ENCODE measurements at places on chromosomes 11 and 22.

DNA sequence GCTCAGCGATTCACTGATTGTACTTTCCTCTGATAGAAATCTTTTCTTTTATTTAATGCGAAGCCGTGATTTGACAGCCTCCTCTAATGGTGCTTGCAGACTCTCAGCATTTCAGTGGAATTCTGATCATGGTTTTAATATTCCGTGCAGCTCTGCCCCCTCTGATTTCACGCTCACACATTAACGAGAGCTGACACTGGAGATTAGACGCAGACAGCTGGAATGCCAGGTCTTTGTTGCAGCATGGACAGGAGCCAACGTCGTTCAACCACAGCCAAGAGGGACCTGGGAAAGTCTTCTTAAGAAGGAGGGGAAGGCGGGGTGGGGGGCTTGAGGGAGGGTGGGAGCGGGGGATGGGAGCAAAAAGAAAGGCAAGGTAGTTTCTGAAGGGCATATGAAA, 186.4 kb downstream of the BLID start:
- no peak for DNase-seq

DNA sequence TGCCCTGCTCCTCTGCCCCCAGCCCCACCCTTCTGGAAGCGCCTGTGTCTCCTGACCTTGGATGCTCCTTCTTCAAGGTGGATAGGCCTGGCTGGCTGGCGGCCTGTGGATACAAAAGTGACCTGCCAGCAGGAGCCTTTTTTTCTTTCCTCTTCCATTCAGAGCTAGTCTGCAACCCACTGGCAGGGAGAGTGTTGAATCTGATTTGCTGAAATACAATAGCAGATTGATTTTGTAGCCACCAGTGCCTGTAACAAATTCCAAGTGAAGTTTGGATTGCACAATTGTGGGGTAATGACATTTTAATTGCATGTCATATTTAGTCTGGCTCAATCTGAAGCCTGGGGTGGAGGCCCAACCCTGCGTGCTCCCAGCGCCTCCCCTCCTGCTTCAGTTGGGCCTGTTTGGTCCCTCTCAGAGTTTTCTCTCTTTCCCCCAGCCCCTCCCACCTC, 97.2 kb downstream of the GRIK4 start:
- DNase-seq: no peak

GRCh38 chr11:133153031-133153430, 379.3 kb downstream of the OPCML start:
- DNase-seq: no peak

DNA sequence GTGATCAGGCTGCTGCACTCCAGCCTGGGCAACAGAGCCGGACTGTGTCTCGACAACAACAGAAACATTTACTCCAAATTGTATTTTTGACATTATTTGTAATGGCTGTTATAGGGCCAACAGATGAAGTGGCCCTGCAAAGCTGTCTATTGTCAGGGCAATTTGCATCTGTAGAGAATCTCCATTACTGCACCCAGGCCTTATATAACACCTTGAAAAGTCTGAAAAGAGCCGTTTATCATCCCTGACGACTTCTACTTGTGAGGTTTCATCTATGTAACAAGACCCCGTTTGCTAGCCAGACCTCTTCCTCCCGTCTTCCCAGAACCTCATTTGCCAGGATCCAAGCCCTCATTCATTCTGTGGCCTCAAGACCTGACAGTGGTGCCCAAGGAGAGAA, 9.1 kb upstream of the CTTN start:
- DNase-seq: no peak

DNA sequence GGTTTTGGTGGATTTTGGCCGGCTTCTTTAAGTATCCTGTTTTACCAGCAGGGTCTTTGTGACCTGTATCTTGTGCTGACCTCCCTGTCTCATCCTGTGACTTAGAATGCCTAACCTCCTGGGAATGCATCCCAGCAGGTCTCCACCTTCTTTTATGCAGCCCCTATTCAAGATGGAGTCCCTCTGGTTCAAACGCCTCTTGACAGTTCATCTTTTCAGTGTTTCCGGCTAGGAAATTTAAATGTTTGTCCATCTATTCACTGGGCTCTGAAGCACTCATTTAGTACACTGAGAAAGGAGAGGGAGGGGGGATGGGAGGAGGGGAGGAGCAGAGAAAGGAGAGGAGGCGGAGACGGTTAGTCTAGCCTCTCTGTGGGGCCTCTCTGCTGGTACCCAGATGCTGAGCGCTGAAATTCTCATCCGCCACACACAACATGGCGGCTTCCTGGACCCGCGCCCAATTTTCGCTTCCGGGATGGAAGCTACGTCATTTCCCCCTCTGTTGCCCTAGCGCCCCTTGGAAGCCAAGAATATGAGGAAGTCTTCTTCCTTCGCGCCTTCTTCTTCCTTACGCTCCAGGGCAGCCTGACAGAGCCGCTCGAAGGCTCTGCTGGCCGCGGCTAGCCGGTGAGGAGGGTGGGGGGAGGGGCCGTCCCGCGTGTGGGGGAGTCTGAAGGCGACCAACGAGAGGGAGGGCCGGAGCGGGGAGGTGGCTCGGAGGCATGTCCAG, 69.0 kb upstream of the SYT13 start:
- peak; percentile 84 for DNase-seq

DNA sequence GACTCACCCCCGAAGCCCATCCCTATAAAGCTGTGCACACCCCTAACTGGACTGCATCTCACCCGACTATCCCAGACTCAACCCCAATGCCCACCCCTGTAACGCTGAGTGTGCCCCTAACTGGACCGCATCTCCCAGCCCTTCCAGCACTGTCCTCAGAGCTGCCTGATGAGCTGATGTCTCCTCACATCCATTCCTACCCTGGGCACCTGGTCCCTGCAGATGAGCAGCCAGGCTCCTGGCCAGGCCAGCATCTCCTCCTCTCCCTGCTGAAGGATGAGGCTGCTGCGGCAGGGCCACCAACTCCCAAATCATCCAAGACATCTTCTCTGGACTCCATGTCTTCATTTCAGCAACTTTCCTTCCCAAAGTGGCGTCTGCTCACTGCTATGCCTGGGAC, 332.1 kb downstream of the CTTN start:
- DNase-seq: no peak

DNA sequence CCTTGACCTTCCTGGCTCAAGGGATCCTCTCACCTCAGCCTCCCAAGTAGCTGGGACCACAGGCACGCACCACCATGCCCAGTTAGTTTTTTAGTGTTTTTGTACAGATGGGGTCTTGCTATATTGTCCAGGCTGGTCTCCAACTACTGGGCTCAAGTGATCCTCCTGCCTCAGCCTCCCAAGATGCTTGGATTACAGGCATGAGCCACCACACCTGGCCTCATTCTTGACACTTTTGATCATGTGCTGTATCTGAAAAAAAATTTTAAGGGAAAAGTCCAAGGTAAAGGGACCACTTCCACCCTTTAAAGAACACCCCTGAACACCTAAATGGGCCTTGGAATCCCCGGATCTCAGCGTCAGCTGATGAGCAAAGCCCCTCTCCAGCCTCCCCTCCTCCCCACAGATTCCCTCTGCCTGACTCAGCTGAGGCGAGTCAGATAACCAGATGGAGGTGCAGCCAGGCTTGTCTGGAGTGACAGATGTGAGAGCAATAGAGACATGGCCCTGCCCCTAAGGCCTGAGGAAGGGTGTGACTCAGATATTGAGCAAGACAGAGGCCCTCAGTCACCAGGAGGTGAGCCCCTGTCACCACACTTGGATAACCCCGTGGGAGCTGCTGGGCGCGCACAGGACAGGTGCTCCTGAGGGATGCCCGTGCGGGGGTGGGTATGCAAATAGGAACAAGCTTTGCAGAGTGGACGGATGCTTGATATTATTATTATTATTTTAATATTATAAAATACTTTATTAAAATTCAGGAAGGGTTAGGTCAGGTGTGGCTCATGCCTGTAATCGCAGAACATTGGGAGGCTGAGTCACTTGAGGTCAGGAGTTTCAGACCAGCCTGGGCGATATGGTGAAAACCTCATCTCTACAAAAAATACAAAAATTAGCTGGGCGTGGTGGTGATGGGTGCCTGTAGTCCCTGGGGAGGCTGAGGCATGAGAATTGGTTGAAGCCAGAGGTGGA, 5.0 kb upstream of the CCDC88B start:
- DNase-seq: peak; percentile 50

DNA sequence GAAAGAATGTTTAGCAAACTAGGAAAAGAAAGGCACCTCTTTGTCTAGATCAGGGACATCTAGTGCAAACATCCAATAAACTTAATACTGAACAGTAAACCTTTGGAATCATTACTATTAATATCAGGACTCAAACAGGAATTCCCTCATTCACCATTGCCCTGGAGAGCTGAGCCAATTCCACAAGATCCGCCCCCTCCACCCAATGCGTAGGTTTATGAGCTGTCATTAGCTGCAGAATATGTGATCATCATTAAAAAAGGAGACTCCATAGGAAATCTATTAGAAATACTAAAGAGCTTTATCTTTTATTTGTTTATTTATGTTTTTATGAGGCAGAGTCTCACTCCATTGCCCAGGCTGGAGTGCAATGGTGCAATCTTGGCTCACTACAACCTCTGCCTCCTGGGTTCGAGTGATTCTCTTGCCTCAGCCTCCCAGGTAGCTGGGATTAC, 5.5 kb downstream of the IL17REL start:
- no peak for DNase-seq

DNA sequence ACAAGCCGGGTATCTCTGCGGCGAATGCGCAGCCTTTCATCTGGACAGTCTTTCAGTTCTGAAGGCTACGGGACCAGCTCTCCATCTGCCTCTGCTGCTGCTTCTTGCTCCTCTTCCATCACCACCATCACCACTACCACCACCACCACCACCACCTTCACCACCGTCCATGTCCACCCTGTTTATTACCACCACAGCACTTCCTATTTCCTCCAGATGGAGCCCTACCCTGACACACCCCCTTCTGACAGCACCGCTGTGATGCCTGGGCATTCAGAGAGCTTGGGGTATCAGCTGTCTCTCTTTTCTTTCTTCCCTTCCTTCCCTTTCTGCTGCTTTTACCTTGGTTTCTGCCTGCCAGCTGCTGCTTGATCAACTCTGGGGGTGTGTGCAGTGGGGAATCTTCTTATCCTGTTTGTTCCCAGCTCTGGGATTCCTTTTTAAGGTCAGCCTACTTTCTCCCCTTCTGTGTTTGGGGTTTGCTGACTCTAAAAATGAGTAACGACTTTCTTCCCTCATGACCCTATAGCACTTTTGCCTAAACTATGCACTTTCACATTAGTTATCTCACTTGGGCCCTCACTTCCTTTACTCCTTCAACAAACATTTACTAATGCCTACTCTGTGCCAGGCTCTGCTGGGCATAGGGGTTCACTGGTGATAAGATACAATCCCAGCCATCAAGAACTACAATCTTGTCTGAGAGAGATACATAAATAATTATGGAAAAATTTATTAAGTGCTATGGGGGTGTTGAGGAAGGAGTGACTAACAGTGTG, 7.8 kb upstream of the RRM1 start:
- DNase-seq: no peak

- DNase-seq: no peak
Measured at GRCh38 chr22:38497869-38498268, 8.2 kb downstream of the DDX17 start.

GRCh38 chr11:8296872-8297271, 33.2 kb upstream of the LMO1 start:
- DNase-seq: no peak

- no peak for DNase-seq
Measured at GRCh38 chr11:117654281-117655255, 142.4 kb downstream of the DSCAML1 start.

GRCh38 chr11:108774037-108774730, 109.3 kb downstream of the DDX10 start:
- no peak for DNase-seq

- DNase-seq: no peak
Measured at GRCh38 chr11:76193219-76193618, 13.1 kb downstream of the WNT11 start.

GRCh38 chr11:116892374-116892773, 55.0 kb upstream of the APOA1 start:
- no peak for DNase-seq

DNA sequence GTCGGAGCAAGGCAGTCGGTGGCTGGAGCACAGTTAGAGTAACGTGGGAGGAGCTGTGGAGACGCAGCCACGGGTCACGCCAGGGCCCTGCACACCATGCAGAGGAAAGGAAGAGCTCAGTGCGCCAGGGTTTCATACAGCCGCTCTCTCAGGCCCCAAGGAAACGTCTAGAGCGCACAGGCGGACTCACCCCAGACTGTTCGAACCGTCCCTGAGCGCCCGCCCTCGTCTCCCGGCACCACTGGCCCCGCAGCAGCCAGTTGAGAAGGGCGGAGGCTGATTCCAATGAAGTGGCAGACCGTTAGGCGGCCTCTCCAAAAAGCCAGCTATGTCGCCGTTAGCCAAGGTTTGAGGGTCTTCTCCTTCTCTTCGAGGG, 483 bp upstream of the HYLS1 start:
- peak; percentile 52 for DNase-seq

DNA sequence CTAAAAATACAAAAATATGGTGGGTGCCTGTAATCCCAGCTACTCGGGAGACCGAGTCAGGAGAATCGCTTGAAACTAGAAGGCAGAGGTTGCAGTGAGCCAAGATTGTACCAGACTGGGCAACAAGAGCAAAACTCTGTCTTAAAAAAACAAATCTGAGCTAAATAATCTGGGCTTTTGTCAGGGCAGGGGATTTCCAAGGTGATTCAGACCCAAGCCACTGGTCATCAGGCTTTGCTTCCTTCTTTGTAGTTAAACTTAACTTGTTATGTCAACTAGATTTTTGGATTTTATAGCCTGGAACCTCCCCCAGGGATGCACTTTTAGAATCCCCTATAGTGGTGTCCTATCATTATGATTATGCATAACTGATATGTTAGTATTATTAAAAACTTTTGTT, 27.0 kb upstream of the SLC22A8 start:
- DNase-seq: no peak

DNA sequence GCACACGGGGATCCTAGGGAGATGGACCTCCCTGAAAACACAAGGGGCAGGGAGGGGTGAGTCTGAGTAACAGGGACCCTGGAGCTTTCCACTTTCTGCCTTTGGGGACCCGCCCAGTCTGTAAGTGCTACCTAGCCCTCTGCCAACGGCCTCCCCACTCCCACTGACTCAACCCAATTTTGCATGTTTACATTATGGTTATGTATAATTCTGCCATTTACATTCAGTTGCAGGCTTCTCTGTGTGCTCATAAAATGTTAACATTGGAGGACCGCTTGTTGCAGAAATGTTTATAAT, 105.8 kb downstream of the DSCAML1 start:
- no peak for DNase-seq

- no peak for DNase-seq
Measured at GRCh38 chr11:81220146-81220895, 1513.3 kb downstream of the FAM181B start.

DNA sequence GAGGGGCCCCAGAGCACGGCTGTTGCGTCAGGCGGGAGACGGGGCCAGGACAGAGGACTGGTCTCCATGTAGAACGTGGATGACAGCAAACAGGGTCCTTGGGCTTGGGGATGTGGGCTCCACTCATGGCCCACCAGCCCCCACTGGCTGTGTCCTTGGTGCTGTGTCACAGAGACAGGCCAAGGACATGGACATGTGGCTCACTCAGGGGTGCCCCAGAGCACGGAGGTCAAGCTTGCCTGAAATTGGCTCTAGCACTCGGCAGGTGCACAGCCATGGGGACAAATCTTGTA, 14.4 kb downstream of the FADS2 start:
- DNase-seq: no peak

GRCh38 chr11:112533682-112534081, 273.0 kb upstream of the PLET1 start:
- DNase-seq: no peak
